ENCODE measurements at places on chromosomes 6 and 20.
A peak's percentile ranks its signal among the peaks of the same experiment; 100 is the strongest.

GRCh38 chr20:38209054-38209675, 44.1 kb upstream of the TGM2 start:
- DNase-seq: no peak

DNA sequence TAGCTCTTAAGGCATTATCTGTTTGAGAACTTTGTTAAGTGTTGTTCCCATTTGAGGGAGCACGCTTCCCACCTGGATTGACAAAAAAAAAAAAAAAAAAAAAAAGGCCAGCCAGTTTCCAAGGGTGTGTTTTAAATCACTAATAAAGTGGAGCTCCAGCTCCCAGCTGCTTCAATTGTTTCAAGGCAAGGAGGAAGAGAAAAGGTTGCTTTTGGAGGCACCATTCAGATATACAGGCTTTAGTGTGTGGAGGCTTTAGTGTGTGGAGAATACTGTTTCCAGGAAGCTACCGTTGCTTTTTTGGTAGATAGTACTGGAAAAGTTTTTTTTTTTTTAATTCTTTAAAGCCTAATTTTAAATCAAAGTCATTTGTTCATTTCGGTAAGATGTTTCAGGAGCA, 17.3 kb downstream of the BMP2 start:
- DNase-seq: no peak

DNA sequence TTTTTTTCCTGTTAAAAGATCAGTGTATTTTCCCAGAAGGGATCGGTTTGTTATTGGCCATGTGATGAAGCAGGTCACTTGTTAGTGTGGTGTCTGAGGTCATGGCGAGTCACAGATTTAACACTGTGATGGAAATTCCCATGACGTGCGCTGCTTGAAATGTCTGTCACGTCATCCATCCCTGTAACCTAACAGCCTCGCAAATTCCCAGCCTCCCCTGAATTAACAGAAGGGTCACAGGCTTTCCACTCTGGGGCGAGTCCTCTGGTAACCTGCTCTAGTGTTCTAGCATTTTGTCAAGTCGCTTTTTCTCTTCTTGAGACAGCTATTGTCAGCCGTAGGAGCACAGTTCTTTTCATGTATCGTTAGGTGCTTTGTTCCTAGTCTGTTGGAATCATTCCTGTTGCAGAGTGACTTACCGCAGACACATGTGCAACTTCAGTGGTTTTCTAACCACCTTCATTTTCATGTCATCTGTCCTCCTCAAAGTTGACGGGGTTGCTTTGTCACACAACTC, 137.2 kb downstream of the MAP3K4 start:
- no peak for DNase-seq

- DNase-seq: no peak
Measured at GRCh38 chr6:169213814-169214520, 39.7 kb downstream of the THBS2 start.

GRCh38 chr6:9481292-9482029, 933.4 kb downstream of the TFAP2A start:
- no peak for DNase-seq

DNA sequence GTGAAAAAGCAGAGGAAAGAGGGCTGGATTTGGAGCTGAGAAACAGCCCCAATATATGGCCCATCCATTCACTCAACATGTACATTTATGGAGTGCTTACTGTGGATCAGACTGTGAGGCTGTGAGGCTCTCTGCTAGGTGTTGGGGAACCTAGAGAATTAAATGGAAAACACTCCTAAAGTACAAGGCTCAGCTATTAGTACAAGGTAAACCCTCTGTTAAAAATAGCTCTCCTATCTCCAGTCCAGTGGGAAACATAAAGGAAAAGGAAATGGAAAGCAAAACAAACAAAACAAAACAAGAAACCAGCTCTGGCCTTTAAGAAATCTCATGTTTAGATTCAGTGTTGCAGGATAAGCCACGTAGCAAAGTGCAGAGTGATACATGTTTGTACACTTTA, 35.0 kb downstream of the LY86 start:
- DNase-seq: no peak

- no peak for DNase-seq
Measured at GRCh38 chr6:3769610-3770009, 18.1 kb upstream of the PXDC1 start.

GRCh38 chr6:163170294-163170883, 244.1 kb upstream of the QKI start:
- peak; percentile 25 for DNase-seq

DNA sequence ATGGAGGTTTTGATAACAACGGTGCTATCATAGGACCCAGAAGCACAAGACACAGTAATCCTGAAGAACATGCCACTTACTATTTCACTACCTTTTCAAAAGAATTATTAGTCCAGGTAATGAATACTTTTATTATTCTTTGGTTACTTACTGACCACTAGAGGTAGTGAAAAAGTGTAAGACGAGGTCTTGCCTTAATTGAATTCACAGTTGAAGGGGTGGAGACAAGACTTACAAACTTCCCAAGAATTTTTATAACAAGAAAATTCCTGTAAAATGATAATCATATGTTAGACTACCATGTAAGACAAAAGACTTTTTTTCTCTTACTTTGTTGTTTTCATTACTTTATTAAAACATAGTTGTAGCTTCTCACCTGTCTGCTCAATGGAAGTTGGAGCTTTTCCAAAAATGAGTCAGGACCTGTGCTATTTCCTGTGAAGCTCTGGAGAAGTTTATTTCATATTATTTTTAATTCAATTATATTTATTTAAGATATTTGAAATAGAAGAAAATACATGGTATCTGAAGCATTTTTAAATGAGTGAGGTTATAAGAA, 52.4 kb downstream of the DOP1A start:
- DNase-seq: no peak

- no peak for DNase-seq
Measured at GRCh38 chr20:13423472-13424173, 202.5 kb downstream of the ISM1 start.

- no peak for DNase-seq
Measured at GRCh38 chr20:62906209-62906608, 20.1 kb downstream of the DIDO1 start.

DNA sequence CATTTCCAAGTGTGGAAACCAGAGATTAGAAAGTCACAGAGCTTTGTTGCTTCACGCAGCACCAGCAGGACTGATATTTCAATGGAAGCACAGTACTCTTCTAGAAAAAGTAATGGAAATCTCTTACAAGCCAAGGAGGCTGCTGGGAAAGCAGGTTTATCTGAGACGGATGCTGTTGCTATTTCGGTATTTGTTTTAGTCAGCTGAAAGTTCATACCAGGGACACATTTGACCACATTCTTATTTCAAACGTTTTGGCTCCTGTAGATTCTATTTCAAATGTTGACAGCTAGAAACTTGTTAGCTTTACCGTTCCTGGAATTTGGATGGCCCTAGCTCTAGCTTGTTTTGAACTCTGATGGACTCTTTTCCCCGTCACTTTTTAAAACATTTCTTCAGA, 3.7 kb upstream of the TMEM242 start:
- no peak for DNase-seq

DNA sequence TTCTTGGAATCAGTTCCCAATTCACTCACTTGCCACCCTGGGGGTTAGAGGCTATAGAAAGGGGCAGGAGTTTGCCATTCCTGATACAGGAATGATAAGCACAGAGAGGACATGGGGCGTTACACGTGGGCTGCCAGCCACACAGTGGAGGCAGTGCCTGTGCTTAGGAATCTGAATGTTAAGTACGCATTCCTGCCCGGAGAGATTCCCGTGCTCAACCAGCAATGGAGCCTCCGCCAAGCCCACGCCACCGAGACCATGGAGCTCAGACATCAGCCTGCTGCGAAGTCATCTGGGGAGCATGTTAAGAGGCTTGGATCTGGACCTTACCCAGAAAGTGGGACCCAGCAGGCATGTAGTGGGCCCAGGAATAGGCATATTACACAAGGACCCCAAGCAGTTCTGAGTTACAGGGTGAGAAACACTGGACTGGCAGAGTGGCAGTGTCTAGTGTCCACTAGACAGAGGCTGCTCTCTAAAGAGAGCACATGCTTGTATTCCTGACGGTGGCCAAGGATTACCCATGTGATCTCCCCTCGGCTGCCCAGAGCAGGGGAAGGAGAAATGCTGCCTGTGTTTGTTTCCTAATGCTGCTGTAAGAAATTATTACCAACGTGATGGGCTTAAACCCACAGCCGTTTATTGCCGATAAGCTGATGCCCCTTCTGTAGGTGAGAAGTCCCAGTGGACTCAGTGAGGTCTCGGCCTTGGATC, 138.2 kb downstream of the BMP7 start:
- DNase-seq: no peak

GRCh38 chr6:21750575-21750974, 157.0 kb downstream of the SOX4 start:
- no peak for DNase-seq

DNA sequence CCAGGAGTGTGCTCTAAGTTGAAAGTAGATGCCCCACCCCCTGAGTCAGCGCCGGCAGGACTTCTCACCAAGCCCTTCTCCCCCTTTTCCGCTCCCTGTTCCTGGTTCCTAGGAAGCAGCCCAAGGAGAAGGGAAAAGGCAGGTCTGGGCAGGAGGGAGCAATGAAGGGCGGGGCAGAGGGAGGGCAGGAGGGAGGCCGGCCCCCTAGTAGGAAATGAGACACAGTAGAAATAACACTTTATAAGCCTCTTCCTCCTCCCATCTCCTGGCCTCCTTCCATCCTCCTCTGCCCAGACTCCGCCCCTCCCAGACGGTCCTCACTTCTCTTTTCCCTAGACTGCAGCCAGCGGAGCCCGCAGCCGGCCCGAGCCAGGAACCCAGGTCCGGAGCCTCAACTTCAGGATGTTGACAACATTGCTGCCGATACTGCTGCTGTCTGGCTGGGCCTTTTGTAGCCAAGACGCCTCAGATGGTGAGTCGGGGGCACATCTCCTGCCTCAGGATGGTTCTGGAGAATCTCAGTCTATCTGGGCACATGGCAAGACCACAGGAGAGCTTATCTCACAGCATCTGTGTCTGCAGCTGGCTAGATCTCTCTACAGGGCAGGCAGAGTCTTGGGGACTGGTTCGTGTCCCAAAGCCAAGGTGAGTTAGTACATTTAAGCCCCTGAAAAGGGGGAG, at the start of gene PROCR:
Gene PROCR, plus strand, starts transcription at position 320 of the 681 bp plus-strand sequence. Its CDS starts 83 bp downstream, at position 403.
- DNase-seq: peak; percentile 72

GRCh38 chr20:1118004-1118335, 432 bp upstream of the PSMF1 start:
- DNase-seq: peak; percentile 35

DNA sequence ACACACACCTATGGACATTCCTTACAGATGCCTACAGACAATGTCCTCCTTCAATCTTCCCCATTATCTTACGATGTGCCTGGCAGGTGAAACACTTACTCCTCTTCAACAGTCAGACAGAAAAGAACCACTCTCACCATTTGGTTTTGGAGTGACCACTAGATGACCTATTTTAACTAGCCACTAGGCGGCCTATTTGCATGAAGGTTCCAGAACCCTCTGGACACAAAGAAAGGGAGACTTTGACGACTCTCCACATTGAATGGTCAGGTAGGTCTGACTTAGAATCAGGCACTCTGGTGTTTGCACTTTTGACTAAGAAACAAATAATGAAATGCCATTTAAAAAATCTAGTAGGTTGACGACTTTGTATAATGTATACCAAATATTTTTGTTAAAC, 42.0 kb downstream of the PNLDC1 start:
- no peak for DNase-seq

- no peak for DNase-seq
Measured at GRCh38 chr6:140051521-140052512, 677.4 kb upstream of the CITED2 start.

DNA sequence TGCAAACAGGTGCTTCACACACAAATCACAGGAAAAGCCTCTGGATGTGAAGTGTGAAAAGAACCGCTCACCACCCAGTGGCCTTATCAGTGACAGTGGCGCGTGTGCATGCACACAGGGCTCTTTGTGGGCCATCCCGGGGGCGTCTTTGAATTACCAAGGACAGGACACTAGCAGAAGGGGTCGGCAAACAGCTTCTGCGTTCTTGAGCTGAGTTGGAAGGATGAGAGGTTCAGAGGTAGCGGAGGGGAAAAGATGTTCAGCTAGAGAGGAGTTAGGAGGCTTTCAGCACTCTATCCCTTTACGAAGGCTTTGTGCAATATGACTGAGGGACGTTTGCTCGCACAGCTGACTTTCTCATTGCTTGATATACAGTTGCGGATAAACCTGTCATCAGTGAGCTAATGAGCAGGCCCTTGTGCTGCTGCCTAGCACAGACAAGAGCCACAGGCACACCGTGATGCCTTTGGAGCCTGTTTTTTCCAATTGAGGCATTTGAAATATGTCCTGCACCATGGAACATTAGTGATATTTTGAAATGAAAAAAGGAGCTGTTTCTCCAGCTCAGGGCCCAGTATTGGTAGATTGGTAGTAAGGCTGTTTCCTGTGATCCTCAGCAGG, 83.1 kb downstream of the IYD start:
- DNase-seq: no peak

DNA sequence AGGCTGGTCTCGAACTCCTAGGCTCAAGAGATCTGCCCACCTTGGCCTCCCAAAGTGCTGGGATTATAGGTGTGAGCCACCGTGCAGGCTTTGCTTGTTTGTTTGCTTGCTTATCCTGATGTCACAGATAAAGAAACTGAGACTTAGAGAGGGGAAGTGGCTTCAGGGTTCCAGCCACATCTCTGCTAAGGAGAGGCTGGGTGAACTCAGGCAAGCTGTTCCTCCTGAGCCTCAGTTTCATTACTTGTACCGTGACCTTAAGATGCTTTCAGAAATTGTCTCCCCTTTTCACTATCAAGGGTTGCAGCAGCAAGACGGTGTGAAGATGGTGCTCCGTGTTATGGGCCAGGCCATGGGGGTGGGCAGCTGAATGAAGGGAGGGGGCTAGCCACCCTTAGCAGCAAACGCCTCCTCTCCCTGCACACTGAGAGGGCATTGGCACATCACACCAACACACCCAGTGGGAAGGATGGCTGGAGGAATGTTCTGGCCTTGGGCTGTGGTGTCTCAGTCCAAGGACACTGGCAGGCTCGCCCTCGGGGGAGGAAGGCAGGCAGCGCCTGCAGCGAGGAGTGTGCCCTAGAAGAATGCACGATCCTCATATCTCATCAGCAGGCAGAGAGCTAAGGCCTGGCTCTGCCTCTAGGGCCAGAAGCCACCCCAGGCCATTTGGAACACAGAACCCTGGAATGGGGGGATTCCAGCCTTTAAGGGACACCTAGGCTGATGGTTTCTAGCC, 48.2 kb upstream of the TLDC2 start:
- DNase-seq: no peak

DNA sequence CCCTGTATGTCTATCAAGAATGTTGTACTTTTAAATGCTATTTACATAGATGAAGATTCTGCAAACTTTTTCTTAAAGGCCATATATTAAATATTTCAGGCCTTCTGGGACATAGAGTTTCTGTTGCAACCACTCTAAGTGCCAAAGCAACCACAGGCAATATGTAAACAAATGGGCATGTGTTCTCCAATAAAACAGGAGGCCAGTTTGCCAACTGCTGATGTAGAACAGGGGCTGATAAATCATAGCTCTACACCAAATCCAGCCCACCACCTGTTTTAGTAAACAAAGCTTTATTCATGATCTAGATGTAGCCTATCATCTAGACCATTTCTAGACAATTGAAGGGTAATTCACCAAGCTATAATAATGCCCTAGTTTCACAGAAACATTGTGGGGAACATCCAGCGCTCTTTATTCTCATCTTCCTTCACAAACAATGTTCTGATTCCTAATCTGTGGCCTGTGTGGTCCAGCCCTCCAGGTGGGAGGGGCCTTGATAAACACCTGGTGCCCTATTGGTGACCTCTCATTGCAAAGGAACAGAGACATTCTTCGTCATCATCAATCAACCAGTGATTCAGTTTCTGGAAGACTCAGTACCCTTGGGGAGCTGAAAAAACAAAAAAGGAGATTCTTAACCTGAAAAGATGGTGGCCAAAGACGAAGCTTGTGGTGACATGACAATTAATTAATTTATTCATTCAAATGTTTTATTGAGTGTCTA, 80.2 kb downstream of the PREP start:
- DNase-seq: no peak
